Left renal pelvis (tissue), 4 donors: ENCODE measurements at places on chromosomes 11 and 22. TPM values are rescaled to one million over a fixed set of nuclear protein-coding genes. Genes with fewer than 3 reads are reported as not detected.

- no peak for DNase-seq
Observed at GRCh38 chr11:2035382-2035781, 37.7 kb upstream of the H19 start.

DNA sequence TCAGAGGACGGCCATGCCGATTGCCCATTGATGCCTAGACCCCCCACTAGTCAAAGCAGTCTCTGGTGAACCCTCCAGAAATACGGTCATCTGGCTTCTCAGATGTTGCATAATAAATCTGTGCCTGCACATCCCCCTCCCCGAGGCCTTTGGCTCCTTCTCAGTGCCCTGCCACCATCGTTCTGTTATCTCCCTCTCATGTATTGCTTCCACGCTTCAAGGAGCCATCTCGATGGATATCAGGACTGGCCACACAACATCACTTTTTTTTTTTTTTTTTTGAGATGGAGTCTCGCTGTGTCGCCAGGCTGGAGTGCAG is 1.6 kb upstream of the RRP7A start:
- no peak for DNase-seq

GRCh38 chr11:70720281-70720680 is 322.0 kb downstream of the CTTN start:
- DNase-seq, result no peak

ZDHHC8 gene
- polyA plus RNA-seq, result 48.0 TPM
